ENCODE measurements at places on chromosomes 4 and X. TPM values are rescaled to one million over a fixed set of nuclear protein-coding genes. Genes with fewer than 3 reads are reported as not detected.

DNA sequence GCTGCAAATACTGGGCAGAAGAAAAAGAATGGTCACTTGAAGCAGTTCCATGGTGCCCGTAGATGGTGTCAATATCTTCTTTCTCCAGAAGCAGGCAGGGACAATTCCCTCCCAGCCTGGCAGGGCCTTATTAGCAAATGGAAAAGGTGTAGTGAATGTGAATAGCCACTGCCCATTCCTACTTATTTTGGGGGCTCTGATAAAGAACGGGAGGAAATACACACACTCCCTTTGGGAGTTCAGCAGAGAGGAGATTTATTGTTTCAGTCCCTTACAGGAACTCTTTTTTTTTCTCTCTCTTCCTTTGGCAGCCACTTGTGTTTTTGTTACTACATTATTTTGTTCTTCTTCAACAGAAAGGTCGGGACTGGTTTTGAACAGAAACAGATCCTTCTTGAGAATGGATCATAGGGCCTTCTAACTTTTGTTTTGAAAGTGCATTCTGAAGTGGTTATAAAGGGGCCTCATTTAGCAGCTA, at the start of gene EMCN:
Gene EMCN, minus strand, starts transcription at position 159 of the 478 bp plus-strand sequence. Its CDS starts 108 bp downstream, at position 51.
- H3K4me3 ChIP-seq, result no peak within 1 kb of the TSS
- peaks cover 6% of the 10 kb centered on the region for H3K27me3 ChIP-seq
- H3K36me3 ChIP-seq, result no peaks in the 10 kb centered on the region
- DNase-seq, result no peak
- no peaks in the 10 kb centered on the region for H3K4me1 ChIP-seq

Gene ANTXR2
- total RNA-seq, result 24.9 TPM

DNA sequence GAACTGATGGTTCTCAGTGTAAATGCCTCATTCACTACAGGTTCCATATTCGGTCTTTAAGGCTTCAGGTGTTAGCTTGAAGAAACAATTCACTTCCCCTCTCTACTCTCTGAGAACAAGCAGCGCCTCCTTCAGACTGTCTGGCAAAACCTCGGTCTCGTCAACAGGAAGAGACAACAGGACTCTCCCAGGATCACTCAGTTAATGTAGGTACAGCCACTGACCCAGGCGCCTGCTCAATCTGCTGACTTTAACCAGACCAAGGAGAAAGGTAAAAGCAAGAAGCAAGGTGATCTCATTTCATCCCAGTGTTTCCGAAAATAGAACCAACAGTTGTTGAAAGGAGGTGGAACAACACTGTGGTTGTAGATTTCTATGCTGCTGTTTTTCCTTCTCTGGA, 102.2 kb downstream of the SLC2A9 start:
- no peaks in the 10 kb centered on the region for H3K27me3 ChIP-seq
- no peak overlapping the region for H3K4me3 ChIP-seq
- no peaks in the 10 kb centered on the region for H3K36me3 ChIP-seq
- no peak for DNase-seq
- no peaks in the 10 kb centered on the region for H3K4me1 ChIP-seq
- no peak overlapping the region for H3K27ac ChIP-seq

Gene TMEM33
- total RNA-seq, result 97.8 TPM

Gene ANK2
- total RNA-seq, result 2.9 TPM

DNA sequence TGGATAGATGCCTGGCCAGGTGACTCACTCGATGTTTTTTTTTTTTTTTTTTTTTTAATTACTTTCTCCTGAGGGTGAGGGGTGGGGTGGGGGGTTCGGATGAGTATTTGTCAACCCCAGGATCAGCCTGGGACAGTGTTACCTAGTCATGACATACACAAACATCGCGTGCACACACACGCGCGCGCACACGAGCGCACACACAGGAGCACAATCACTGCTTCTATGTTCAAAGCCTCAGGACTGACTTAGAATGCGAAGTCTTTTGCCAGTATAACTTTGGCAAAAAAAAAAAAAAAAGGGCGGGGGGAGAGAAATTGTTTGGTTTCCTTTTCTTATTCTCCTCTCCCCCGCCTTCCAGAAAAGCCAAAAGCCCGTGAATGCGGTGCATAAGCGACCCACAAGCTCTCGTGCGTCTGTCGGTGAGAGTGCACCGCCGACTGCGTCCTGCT, 115.0 kb upstream of the TEX13C start:
- H3K27ac ChIP-seq, result no peak overlapping the region
- H3K4me3 ChIP-seq, result peak overlapping the region; percentile 76
- H3K36me3 ChIP-seq, result no peaks in the 10 kb centered on the region
- peaks cover 50% of the 10 kb centered on the region for H3K27me3 ChIP-seq
- peaks cover 18% of the 10 kb centered on the region for H3K4me1 ChIP-seq
- DNase-seq, result no peak

- no peak overlapping the region for H3K4me3 ChIP-seq
- H3K27me3 ChIP-seq, result peaks cover 44% of the 10 kb centered on the region
- peaks cover 6% of the 10 kb centered on the region for H3K4me1 ChIP-seq
- no peak overlapping the region for H3K27ac ChIP-seq
- H3K36me3 ChIP-seq, result no peaks in the 10 kb centered on the region
Measured at GRCh38 chr4:20254511-20255250, 3.0 kb downstream of the SLIT2 start.

DNA sequence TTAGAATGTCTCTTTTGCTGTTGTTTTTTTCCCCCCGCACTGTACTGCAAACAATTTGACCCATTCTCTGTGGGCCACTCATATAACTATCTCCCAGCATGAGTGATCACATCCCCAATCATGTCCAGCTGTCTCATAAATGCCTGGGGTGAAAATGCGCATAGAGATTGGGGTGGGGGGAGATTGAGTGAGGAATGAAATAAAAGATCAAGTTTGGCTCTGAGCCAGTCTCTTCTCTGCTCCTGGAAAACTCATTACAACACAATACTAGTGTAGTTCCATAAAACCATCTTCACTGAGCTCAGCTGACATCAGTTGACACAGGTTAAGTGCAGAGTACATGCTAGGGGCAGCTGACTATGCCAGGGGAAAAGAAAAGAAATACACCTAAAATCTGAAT, 96.9 kb downstream of the EGF start:
- peaks cover 14% of the 10 kb centered on the region for H3K4me1 ChIP-seq
- peaks cover 8% of the 10 kb centered on the region for H3K27me3 ChIP-seq
- H3K36me3 ChIP-seq, result no peaks in the 10 kb centered on the region
- no peak overlapping the region for H3K4me3 ChIP-seq
- no peak for DNase-seq
- no peak overlapping the region for H3K27ac ChIP-seq

Gene TMEM164
- total RNA-seq, result 17.9 TPM

GRCh38 chrX:80120335-80120734, 105.8 kb downstream of the TBX22 start:
- DNase-seq, result no peak
- no peaks in the 10 kb centered on the region for H3K4me1 ChIP-seq
- no peak overlapping the region for H3K27ac ChIP-seq

Gene FMR1NB
- not detected for total RNA-seq

Gene ARSH
- total RNA-seq, result not detected

Gene ADH1A
- total RNA-seq, result not detected

DNA sequence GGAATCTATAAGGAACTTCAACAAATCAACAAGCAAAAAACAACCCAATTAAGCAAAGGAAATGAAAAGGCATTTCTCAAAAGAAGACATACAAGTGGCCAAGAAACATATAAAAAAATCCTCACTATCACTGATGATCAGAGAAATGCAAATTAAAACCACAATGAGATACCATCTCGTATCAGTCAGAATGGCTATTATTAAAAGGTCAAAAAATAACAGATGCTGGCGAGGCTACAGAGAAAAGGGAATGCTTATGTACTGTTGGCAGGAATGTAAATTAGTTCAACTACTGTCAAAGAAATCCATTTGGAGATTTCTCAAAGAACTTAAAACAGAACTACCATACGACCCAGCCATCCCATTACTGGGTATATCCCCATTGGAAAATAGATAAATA, 292.4 kb upstream of the FAT1 start:
- DNase-seq, result no peak
- H3K27me3 ChIP-seq, result no peaks in the 10 kb centered on the region
- H3K4me3 ChIP-seq, result no peak overlapping the region
- no peaks in the 10 kb centered on the region for H3K36me3 ChIP-seq
- no peaks in the 10 kb centered on the region for H3K4me1 ChIP-seq

- peaks cover under 1% of the 10 kb centered on the region for H3K4me1 ChIP-seq
- no peak overlapping the region for H3K4me3 ChIP-seq
- no peak overlapping the region for H3K27ac ChIP-seq
- no peaks in the 10 kb centered on the region for H3K36me3 ChIP-seq
Measured at GRCh38 chr4:54553001-54553400, 104.8 kb upstream of the KIT start.

- no peak for DNase-seq
- no peaks in the 10 kb centered on the region for H3K4me1 ChIP-seq
- H3K27ac ChIP-seq, result no peak overlapping the region
- no peaks in the 10 kb centered on the region for H3K27me3 ChIP-seq
Measured at GRCh38 chrX:106035064-106035463, 3.5 kb downstream of the SERPINA7 start.

Gene PAK3
- total RNA-seq, result not detected

- H3K27ac ChIP-seq, result no peak overlapping the region
- H3K27me3 ChIP-seq, result no peaks in the 10 kb centered on the region
- no peak for DNase-seq
- no peaks in the 10 kb centered on the region for H3K4me1 ChIP-seq
Measured at GRCh38 chr4:120209706-120210105, 143.1 kb upstream of the MAD2L1 start.

Gene MAGEB10
- total RNA-seq, result not detected

Gene PF4V1
- total RNA-seq, result not detected

- no peak overlapping the region for H3K27ac ChIP-seq
- H3K27me3 ChIP-seq, result no peaks in the 10 kb centered on the region
- H3K4me1 ChIP-seq, result no peaks in the 10 kb centered on the region
- H3K36me3 ChIP-seq, result no peaks in the 10 kb centered on the region
- no peak for DNase-seq
Measured at GRCh38 chrX:9805956-9806355, 19.7 kb downstream of the SHROOM2 start.

GRCh38 chrX:30241724-30242415, at the start of gene MAGEB4:
TSS of gene MAGEB4 (plus strand) at chrX:30242000. CDS start at chrX:30242136, 136 bp downstream.
- no peaks in the 10 kb centered on the region for H3K4me1 ChIP-seq
- no peak within 1 kb of the TSS for H3K27ac ChIP-seq
- no peaks in the 10 kb centered on the region for H3K36me3 ChIP-seq
- H3K4me3 ChIP-seq, result no peak within 1 kb of the TSS
- no peak for DNase-seq
- no peaks in the 10 kb centered on the region for H3K27me3 ChIP-seq

GRCh38 chr4:185115827-185116232, 27.2 kb upstream of the SLC25A4 start:
- no peak overlapping the region for H3K4me3 ChIP-seq
- peaks cover 37% of the 10 kb centered on the region for H3K27me3 ChIP-seq
- H3K4me1 ChIP-seq, result no peaks in the 10 kb centered on the region
- DNase-seq, result no peak

All from activated T-helper 1 cell treated with anti-CD3 and anti-CD28 coated beads, Interleukin-12 subunit alpha, Interleukin-12 subunit beta, Interleukin-2, Interleukin-4 antibody, amounts not matched to agents 30 ng/mL and 10 ng/mL and 1 ng/mL, durations not matched to agents 14 hours and 24 hours and 36 hours (primary cell).